Stomach (tissue), 19 donors: ENCODE measurements at places on chromosomes 2 and 18.
A peak's percentile ranks its signal among the peaks of the same experiment; 100 is the strongest.

DNA sequence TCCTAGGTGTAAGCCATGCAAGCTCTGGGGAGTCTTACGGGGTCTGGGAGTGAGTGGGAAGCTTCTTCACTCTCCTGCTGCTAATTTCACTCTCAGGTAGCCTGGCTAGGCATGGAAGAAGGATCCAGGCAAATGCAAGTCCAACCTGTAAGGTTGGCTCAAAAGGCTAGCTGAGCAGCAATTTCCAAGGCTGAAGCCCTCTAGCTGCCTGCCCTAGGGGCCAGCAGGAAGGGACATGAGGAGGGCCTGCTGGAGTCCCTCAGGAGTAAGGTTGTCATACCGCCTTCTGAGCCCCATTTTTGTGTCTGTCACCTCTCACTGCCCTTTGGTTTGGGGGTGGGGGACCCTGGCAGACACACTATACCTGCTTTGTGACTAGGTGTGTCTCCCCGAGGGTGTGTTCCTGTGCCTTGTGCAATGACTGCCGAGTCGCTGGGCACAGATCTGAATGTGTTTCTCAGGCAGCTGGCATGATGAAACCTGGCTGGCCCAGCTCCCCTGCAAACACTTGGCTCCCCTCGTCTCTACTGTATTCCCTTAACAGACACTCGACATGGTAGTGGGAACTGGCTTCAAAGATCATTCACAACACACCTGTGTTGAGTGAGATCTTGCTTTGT is 123.9 kb upstream of the FAM136A start:
- no peak overlapping the region for H3K27ac ChIP-seq

- no peak within 1 kb of the TSS for H3K27ac ChIP-seq
- peaks cover 21% of the 10 kb centered on the region for H3K4me1 ChIP-seq
- H3K4me3 ChIP-seq = peak within 1 kb of the TSS; percentile 24
- peaks cover 52% of the 10 kb centered on the region for H3K27me3 ChIP-seq
- H3K36me3 ChIP-seq = no peaks in the 10 kb centered on the region
- DNase-seq = no peak
Observed at GRCh38 chr18:46756559-46757201, at the start of gene ST8SIA5. Gene ST8SIA5, minus strand, starts transcription at chr18:46757053. Its CDS starts 545 bp downstream, at chr18:46756508.

DNA sequence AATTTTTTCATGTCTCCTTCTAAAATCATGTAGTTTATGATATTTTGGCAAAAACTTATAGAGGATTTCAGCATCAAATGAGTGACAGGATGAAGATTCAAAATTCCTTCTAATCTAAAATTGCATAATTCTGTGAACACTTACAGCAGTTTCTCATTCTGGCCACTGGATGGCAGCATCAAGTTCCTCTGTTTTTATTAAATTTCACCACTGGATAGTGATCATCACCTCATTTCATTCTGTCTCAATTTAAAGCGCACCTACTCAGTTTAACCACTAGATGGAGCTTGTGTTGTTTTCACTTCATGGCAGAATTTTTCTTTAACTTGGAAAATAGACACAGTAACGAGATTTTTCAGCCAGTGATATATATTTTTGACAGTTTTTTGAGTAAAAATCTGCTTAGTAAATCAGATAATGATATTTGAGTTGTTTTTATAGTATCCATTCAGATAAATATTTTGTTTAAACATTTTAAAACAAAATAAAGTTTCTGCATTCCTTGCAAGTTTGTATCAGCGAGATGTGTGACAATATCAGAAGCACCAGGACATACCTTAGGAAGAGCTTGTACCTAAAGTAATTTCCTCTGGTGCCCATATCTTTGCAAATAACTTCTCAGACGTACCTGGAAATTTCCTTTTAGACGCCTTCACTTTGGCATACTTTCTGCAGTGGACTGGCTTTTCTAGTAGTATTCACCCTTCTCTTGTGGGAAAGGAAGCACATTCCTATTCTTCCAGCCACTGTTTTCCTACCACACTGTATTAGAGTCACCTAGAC is 94.7 kb upstream of the ARHGAP15 start:
- no peak overlapping the region for H3K4me3 ChIP-seq
- peak; percentile 48 for DNase-seq
- H3K27ac ChIP-seq = no peak overlapping the region
- no peaks in the 10 kb centered on the region for H3K36me3 ChIP-seq
- no peaks in the 10 kb centered on the region for H3K27me3 ChIP-seq
- H3K4me1 ChIP-seq = no peaks in the 10 kb centered on the region

DNA sequence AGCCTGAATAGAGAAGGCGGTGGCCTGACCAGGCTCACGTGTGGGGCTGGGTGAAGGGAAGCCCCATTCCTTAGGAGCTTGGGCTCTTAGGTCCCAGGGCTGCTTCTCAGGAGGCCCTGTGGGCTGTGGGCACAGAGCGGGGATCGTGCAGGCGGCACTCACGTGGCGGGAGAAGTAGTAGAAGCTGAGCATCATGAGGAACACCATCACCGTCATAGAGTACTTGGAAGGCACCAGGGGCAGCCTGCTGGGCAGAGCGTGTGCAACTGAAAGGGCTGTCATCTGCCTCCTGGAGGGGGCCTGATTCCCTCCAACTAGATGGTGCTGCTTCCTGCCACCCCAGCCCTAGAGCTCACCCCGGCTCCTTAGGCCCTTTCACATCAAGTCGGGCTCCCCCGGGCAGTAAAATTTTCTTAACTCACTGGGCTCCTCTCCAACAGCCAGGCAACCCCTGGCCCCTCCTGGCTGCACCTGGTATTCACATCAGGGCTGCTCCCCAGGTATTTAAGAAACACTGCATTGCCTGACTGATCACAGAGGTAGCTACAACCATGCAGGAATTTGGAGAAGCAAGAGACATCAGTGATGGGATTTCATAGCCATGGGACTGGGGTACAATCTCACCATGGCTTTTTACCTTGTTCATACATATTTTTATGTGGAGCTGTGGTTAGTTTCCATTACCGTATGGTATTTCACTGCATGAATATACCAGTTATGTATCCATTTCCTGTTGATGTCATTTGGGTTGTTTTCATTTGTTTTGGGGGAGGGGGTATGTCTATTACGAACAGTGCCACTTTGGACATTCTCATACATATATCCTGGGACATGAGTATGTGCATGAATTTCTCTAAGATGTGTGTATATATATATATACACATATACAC is 32.9 kb downstream of the CENPO start:
- no peak overlapping the region for H3K27ac ChIP-seq
- peaks cover 39% of the 10 kb centered on the region for H3K36me3 ChIP-seq
- no peak for DNase-seq
- no peaks in the 10 kb centered on the region for H3K27me3 ChIP-seq

DNA sequence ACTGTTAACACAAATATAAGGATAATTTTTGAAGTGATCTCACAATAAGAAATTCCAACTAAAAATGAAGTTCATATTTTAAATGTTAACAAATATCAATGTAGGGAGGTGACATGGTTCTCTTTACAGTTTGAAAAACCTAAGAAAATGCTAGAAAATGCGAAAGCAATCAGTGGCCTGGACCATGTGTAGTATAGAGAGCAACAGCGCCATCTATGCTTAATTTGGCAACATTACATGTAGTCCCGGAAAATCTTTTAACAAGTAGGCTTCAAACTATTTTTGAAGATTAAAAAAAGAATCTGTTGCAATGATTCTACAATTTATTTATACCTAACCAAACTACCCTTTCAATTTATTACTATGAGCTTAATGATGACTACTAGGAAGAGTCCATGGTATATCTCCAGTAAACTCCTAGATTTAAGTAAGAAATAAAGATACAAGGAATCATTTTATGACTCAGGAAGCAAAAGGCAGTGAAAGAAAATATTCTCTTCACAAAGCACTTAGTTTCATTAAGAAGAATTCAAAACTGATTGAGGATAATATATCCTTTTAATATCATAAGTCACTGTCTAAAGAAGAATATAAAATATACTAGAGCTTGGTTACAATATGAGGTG is 33.3 kb downstream of the NDUFA10 start:
- H3K27me3 ChIP-seq = no peaks in the 10 kb centered on the region
- no peak overlapping the region for H3K27ac ChIP-seq
- DNase-seq = peak; percentile 79
- H3K4me1 ChIP-seq = no peaks in the 10 kb centered on the region
